Progenitor cell of endocrine pancreas (in vitro differentiated cells): ENCODE measurements at places on chromosomes 7 and 10.

DNA sequence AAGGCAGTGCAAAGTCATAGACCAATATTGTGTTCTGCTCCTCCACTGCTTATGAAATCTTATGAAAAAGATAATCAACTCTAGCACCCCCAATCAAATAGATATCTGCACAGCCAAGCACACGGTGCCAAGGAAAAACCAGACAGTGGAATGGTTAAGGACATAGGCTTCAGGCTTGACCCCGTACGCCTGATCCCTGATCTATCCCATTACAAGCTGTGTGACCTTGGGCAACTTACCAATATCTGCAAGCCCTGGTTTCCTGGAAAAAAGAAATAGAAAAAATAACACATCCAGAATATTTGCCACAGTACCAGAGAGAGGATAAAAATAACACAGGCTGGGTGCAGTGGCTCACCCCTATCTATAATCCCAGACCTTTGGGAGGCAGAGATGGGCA lies 56.9 kb downstream of the GRB10 start:
- H3K4me1 ChIP-seq = peaks cover 6% of the 10 kb centered on the region
- H3K4me3 ChIP-seq = no peak overlapping the region
- no peak overlapping the region for H3K27ac ChIP-seq
- peaks cover 14% of the 10 kb centered on the region for H3K36me3 ChIP-seq
- H3K27me3 ChIP-seq = peaks cover 50% of the 10 kb centered on the region
- no peak for DNase-seq

DNA sequence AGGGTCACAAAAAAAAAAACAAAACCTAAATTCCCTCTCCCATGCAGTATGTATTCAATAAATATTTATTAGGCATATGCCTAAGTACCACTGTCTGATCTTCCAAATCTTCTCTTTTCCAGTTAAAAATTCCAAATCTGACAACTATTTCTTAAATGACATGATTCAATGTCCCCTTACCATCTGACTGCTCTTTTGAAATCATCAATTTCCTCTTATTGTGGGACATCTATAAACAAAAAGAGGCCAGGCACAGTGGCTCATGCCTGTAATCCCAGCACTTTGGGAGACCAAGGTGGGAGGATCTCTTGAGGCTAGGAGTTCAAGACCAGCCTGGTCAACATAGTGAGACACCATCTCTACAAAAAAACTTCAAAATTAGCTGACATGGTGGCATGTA lies 103.5 kb downstream of the TBXAS1 start:
- H3K4me1 ChIP-seq = peaks cover 6% of the 10 kb centered on the region
- no peak overlapping the region for H3K27ac ChIP-seq
- no peak for DNase-seq
- H3K4me3 ChIP-seq = no peak overlapping the region
- H3K27me3 ChIP-seq = no peaks in the 10 kb centered on the region

DNA sequence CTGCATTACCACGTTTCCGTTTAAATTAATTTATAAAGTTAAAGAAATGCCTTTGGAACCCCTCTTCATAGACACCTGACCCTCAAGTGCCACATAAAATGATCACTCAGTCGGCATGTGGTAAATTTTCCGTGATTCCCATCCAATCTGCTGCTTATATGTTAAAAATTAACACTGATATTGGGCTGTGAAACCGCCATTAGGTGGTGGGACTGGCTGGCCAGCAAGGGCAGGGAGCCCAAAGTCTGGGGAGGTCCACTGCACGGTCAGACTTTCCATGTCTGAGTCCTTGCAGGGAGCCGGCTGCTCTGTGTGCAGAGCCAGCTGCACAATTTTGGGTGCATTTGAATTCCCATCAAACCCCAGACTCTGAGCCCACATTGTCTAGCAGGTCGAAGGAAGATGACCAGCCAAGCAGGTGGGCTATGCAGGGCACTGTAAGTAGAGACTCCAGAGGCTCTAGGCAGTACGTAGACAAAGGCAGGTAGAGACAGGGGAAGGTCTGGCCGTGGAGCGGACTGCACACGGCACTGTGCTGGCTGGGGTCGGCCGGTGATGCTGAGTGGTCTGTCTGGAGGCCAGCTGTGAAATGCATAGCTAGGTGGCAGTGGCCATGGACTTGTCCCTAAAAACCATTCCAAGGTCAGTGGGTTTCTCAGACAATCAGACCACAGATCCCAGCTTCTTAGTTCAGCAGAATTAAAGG lies 122.9 kb downstream of the SH3PXD2A start:
- H3K4me1 ChIP-seq = peaks cover 12% of the 10 kb centered on the region
- no peaks in the 10 kb centered on the region for H3K27me3 ChIP-seq
- no peaks in the 10 kb centered on the region for H3K36me3 ChIP-seq
- peak overlapping the region; percentile 11 for H3K27ac ChIP-seq
- no peak overlapping the region for H3K4me3 ChIP-seq

- H3K4me3 ChIP-seq = no peak overlapping the region
- H3K4me1 ChIP-seq = no peaks in the 10 kb centered on the region
- peaks cover 37% of the 10 kb centered on the region for H3K27me3 ChIP-seq
- H3K36me3 ChIP-seq = no peaks in the 10 kb centered on the region
- H3K27ac ChIP-seq = no peak overlapping the region
- no peak for DNase-seq
Measured at GRCh38 chr10:126225672-126226008, 162.6 kb downstream of the ADAM12 start.

DNA sequence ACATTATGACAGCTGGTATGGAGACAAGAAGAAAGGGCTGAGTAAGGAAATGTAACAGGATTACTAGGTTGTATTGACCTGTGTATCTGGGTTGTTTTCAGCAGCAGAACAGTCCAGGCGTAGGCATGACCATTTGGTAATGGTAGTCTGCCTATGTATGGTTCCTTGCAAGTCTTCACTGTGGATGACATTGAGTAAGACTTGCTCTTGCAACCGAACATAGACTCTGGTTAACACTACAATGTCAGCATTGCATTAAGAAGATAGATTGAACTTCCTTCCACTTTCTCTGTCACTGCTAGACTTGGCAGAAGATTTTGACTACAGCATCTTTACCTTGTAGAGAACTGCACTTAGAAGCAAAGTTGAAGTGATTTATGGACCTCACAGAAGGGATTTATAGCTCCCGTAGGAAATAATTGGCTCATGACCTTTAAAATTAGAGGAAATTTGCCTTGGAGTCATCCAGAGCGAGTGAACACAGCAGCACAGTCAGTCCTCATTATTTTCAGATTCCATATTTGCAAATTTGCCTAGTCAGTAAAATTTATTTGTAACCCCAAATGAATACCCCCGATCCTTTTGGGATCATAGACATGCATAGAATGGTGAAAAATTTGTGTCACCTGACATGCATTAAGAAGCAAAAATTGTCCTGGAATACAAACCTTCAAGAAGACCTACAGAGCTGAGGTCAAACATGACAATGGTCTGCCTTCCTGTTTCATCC lies 79.6 kb upstream of the STRIP2 start:
- H3K4me1 ChIP-seq = peaks cover 2% of the 10 kb centered on the region
- no peak for DNase-seq
- no peaks in the 10 kb centered on the region for H3K36me3 ChIP-seq
- H3K4me3 ChIP-seq = no peak overlapping the region
- H3K27me3 ChIP-seq = no peaks in the 10 kb centered on the region
- H3K27ac ChIP-seq = no peak overlapping the region

DNA sequence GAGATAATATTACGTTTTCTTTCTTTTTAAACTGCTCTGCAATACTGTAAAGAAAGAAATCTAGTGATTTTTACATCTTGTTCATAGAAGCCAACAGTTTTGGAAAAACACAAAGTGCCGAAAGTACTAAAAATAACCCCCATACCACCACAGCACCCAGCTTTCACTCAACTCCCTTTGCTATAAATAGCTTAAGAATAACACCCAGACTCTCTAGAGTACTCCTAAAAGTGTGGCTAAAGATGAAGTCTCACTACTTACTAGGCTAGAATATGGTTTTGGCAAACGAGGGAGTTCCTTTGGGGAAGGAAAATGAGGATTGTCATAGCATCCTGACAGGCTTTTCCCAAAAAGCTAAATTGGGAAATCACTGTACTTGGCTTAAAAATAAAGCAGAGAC lies 151.8 kb upstream of the ANK3 start:
- no peaks in the 10 kb centered on the region for H3K27me3 ChIP-seq
- H3K27ac ChIP-seq = no peak overlapping the region
- peaks cover 2% of the 10 kb centered on the region for H3K4me1 ChIP-seq
- H3K36me3 ChIP-seq = no peaks in the 10 kb centered on the region
